Stimulated activated CD8-positive, alpha-beta memory T cell treated with anti-CD3 and anti-CD28 coated beads, Interleukin-4, amount 100 ng/mL, for 1 hour (primary cell): ENCODE measurements at places on chromosomes 11 and 22.

DNA sequence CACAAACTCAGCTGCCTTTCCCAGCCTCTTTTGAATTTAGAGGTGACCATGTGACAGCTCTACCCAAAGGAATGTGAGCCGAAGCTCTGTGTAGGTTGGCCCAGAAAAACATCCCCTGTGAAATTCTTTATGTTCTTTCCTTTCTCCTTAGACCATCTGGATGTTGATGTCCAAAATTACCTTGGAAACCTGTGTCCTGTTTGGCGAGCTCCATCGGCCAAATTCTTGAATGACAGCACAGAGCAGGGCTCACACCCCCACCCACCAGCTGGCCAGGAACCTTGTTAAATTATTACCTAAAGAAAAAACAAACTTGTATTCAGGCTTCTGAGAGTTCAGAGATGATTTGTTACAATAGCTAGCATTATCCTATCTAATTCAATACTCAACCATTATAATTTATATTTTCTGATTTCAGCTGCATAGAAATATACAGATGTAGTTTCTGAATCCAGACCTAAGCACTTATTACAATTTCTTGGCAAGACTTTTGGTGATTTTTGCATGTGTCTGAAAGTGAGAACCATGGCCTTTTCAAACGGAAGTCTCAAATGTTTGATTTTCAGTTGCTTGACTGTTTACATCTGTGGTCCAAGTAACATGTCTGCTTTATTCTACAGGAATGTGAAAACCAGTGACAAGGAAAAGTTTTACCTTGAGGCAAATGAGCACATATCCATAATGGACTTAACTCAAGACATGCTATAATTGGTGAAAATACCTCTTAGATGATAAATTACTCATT lies 554.2 kb downstream of the NTM start:
- DNase-seq: no peak

DNA sequence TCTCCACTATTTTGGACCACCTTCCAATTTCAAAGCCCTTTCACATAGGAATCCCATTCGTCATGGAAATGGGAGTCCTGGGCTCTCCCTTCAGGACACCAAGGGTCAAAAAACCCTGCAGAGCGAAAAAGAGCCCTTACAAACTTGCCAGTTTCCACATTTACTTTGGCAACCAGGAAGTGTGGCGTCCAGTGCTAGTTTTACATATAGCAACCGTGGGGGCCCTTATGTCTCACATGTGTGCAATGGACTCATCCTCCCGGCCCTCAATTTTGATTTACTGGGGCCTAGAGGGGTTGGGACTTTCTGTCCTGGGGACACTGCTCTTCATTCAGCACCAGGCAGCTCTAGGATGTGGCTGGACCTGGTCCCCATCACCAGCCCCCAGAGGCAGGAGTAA lies 33.7 kb downstream of the DAGLA start:
- no peak for DNase-seq

DNA sequence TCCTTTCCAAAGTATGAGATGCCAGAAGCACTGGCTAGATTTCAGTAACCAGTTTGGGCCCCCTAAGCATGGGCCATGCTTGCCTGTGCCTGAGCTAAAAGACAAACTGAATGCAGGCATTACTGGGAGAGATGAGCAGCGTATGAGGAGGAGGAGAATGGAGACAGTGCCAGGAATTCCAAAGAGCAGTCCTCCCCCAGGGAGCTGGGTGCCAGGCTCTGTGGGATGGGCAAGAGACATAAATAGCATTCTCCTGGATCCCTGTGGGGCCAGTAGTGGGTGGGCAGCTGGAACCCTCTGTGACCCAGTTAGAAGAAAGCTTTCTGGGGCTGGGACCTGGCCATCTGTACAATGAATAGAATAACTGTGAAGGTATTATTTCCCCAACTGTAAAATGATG lies 235.6 kb downstream of the KCNA4 start:
- DNase-seq: no peak

- DNase-seq: no peak
These were observed 73.2 kb upstream of the BID start for GRCh38 chr22:17847360-17848078.

GRCh38 chr11:32527261-32528175 lies 56.1 kb upstream of the EIF3M start:
- no peak for DNase-seq

- no peak for DNase-seq
These were observed 38.6 kb downstream of the TRMU start for GRCh38 chr22:46373921-46374662.

DNA sequence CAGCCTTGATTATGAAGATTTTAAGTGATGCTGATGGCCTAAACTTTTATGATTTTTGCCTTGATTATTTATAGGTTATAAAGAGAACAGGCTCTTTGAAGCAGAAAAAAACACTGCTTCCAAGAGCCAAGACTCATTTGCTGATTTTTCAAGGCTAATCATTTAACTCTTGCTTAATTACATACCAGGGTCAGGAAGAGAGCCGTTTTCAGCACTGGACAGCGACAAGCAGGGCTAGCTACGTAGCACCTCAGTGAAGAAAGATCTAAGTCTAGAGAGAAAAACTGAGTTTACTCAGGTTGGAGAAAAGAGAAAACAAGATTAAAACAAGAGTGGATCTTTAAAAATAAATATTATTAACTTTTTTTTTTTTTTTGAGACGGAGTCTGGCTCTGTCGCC lies 615.4 kb upstream of the B3GAT1 start:
- DNase-seq: no peak

DNA sequence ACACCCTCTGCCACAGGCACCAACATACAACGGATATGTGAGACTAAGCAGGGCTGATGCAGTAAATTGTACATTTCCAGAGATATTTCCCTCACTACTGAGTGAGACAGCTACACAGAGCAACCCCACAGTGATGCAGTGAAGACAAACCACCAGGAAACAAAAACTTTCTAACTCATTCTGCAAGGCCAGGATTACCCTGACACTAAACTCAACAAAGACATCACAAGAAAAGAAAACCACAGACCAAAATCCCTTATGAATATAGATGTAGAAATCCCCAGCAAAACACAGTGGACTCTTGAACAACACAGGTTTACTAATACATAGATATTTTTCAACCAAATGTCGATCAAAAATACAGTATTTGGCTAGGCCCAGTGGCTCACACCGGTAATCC lies 1.5 kb upstream of the SLC7A4 start:
- DNase-seq: no peak

DNA sequence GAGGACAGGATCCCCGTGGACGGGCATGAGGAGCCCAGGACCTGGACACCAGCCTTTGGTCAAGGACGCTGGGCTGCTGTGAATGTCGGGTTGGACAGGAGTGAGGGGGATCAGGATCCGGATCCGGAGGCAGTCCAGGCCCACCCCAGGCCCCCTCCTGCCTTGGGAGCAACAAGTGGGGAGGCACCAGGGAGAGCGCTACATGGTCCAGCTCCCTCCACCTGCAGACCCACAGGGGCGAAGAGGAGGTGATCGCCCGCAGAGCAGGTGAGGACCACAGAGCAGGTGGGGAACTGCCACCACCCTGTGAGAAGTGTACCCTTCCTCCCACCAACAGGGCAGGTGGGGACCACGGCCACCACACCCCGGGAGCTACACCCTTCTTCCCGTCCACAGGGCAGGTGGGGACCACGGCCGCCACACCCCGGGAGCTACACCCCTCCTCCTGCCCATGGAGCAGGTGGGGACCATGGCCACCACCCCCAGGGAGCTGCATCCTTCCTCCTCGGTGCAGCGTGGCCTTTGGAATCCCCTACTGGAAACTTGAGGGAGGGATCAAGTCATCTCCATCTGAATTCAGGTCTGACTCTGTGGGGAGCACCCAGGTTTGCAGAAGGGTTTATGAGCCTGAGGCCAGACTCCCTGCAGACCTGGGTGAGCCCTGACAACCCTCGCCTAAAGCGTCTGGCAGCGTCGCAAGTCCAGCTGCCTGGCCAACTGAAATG lies 141.0 kb downstream of the BRD1 start:
- no peak for DNase-seq

GRCh38 chr11:120098503-120099020 lies 39.4 kb downstream of the TRIM29 start:
- DNase-seq: no peak

DNA sequence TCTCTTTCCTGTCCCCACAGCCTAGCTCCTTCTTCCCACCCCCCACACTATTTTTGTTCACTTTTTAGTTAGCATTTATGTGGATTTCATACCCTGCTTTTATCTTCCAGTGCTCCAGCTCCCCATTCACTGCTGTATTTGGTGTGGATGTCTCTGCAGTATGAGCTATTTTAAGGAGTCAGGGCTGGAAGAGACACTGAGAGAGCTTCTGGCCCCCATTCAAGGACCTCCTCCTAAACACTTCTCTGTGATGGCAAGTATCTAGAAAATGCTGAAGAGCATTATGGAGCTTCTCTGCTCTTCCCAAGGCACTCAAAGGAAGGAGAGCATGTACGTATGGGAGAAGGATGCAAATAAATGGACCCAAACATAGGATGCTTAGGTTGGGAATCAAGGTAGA lies 79.5 kb downstream of the RAB30 start:
- DNase-seq: no peak

GRCh38 chr11:127017482-127017881 lies 16.9 kb upstream of the KIRREL3 start:
- no peak for DNase-seq

DNA sequence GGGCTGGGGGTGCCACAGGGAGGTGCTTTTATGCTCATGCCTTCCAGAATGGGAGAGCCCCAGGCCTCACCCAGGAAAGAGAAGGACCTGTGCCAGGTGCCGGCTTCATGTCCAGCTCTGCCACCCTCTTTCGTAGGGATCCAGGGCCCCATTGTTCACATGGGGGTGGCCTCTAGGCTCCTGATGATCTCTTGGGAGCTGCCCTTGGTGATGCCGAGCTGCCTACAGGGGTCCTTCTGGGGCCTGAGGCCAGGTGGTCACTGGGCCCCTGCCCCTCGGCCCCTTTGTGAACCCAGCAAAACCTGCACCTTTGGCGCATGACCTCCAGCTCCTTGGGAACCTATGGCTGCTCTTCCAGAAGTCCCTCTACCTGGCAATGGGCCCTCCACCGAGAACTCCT lies 41.4 kb upstream of the SMIM38 start:
- DNase-seq: no peak

- no peak for DNase-seq
These were observed 47.8 kb upstream of the SERPIND1 start for GRCh38 chr22:20725987-20726558.

GRCh38 chr22:41848468-41848867 lies 15.6 kb downstream of the SREBF2 start:
- no peak for DNase-seq

- DNase-seq: no peak
These were observed 1.9 kb downstream of the GDPD4 start for GRCh38 chr11:77299528-77299993.

DNA sequence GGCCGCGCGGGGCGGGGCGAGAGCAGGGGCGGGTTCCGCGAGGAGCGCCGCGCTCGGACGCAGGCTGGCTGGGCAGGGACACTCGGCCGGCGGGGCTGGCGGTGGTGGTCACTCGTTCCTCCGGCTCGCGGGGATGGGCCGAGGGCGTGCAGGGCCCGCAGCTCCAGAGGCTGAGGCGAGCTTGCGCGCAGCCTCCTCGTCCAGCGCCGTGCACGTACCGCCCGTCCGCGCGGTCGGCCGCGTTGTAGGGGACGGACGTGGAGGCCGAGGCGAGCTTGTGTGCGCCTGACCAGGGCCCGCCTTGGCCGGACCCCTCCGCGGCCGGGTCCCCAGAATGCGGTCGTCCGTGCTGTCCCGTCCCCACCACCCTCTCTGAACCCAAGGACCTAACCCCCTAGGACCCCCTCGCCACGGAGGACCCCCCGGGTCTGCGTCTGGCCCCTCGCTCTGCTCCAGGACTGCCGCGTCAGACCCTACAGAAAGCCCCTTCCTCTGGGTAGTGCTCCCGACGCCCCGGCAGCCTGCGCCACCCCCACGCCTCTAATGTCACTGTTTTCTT lies 569 bp upstream of the YPEL1 start:
- no peak for DNase-seq

- no peak for DNase-seq
These were observed 393 bp downstream of the RELA start for GRCh38 chr11:65662247-65662798.

GRCh38 chr22:40463683-40464082 lies 93.3 kb downstream of the SGSM3 start:
- DNase-seq: no peak

GRCh38 chr11:45407226-45407625 lies 121.1 kb upstream of the SYT13 start:
- no peak for DNase-seq

DNA sequence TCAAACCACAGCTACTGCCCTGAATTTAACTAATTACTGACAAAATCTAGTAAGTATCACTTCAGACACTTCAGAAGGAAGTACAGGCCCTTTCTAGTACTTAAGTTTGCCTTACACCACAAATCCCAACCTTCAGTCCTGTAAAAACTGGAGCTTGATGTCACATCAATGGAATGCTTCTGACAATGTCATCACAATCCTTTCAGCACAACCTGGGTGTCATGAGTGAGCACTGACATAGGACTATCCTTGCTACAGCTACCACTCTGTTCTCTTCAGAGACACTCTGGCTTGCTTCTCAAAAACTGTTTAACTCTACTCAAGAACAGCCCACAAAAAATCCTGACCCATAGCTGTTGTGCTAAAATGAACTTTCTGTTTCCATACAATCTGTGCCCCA lies 108.2 kb downstream of the RRM1 start:
- DNase-seq: no peak

GRCh38 chr11:47352556-47352955 lies at the start of gene MYBPC3:
Gene MYBPC3 (minus strand): TSS chr11:47352702. CDS start chr11:47352647, 55 bp downstream.
- DNase-seq: no peak

DNA sequence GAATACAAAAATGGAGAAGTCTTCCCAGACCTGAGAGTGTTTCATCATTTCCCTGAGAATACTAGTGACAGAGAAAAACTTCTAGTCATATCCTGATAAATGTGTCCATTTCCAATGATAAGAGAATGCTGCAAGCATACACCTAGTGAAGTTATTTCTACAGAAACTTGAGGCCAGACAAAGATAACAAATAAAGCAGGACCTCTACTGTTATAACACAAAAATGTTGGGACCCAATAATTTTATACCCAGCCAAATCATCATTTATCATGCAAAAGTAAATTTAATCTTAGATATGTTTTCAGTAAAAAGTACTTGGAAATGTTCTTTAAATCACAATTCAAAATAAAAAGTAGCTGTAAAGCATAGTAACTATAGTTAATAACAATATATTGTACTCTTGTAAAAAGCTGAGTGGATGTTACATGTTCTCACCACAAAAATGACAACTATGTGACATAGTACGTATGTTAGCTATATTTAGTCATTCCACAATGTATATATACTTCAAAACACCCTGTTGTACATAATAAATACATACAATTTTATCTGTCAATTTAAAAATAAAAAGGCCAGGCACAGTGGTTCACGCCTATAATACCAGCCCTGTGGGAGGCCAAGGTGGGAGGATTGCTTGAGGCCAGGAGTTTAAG lies 12.6 kb downstream of the RRAS2 start:
- DNase-seq: no peak

DNA sequence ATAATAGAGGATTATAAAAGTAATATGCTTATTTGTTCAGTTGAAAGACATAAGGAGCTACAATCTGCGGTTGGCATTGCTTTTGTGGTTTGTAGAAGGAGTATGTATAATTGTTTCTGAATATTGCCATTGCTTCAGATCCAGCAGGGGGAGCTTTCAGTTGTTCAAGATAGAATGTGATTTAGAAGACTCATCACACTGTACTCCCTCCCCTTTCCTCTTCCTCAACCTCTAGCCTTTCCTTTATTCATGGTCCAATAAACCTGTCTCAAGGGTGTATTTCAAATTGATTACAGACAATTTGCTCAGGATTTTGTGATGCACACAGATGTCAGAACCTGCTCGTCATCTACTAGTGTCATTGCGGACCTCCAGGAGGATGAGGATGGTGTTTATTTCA lies 9.8 kb downstream of the PRMT3 start:
- no peak for DNase-seq
